ENCODE measurements at places on chromosomes 11 and 22.
A peak's percentile ranks its signal among the peaks of the same experiment; 100 is the strongest.

- no peak for DNase-seq
Measured at GRCh38 chr11:104064034-104064630, 27.7 kb downstream of the DDI1 start.

GRCh38 chr11:58006940-58007339 lies 16.7 kb upstream of the OR9Q1 start:
- DNase-seq = peak; percentile 50

- peak; percentile 70 for DNase-seq
Measured at GRCh38 chr11:2151500-2152257, 9.3 kb downstream of the INS start.

GRCh38 chr11:129387434-129387833 lies 11.8 kb downstream of the BARX2 start:
- DNase-seq = no peak

GRCh38 chr11:72951888-72952287 lies 137.7 kb downstream of the ATG16L2 start:
- no peak for DNase-seq

- no peak for DNase-seq
Measured at GRCh38 chr11:14409891-14410290, 50.9 kb upstream of the RRAS2 start.

GRCh38 chr11:17639781-17640180 lies 79.6 kb upstream of the MYOD1 start:
- no peak for DNase-seq

GRCh38 chr22:19419464-19420178 lies 11.9 kb downstream of the HIRA start:
- DNase-seq = no peak

DNA sequence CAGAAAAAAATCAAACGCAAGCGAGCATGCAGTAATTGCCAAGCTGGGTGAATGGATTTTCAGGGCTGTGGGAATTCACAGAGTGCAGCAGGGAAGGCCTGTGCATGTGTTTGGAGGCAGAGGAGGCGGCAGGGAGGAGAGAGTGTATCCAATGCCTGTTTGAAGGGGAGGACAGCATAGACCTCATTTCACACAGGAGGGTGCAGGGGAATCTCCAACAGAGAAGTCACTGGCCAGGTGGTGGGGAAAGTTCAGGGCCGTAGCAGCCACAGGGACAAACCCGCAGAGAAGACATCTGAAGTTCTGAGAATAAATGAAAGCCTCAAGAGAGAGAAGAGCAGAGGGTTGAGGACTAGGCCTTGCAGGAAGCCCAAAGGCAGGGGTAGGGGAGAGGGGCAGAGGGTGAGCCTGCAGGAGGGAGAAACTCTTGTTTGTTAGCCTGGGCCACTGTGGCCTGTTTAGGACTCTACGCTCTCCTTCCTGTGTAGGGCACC lies 19.2 kb upstream of the KDM2A start:
- no peak for DNase-seq

DNA sequence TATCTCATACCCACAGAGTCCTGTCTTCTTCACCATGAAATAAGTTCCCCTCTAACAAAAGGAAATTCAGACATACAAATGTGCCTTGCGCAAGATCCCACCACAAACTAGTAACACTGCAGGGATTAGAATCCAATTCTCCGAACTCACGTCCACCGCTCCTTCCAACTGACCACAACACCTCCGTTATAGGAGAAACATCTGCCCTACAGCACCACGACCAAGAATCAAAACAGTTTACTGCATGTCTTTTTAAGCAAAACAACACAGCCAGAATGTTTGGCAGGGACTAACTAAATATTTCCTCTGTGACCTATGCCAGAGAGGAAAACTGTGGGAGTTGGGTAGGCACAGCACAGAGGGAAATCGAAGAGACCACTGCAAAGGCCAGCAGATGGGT lies 72.7 kb upstream of the AKIP1 start:
- DNase-seq = peak; percentile 85

DNA sequence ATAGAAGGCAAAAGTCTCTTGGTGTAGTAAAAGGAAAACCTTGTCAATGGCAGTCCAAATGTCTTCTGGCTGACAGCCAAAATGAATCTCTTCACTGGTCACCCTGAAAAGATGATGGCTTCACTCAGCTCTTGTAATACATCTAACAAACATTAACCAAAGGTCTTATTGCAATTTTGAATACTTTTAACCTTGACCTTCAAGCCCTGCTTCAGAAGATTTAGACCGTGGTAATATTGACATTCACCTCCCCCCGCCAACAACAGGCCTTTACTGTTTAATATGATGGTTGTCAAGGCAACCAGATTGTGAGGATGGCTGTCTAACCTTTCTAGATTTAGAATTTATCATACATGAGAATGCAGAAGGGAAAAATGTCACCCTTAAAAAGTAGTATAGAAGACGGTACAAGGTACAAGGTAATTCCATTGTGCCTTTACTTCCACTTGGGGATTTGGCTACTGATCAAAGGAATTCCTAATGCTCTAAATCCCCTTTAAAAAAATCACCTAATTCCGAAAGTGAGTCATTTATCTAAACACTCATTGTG lies 342.3 kb downstream of the LARGE1 start:
- DNase-seq = no peak

DNA sequence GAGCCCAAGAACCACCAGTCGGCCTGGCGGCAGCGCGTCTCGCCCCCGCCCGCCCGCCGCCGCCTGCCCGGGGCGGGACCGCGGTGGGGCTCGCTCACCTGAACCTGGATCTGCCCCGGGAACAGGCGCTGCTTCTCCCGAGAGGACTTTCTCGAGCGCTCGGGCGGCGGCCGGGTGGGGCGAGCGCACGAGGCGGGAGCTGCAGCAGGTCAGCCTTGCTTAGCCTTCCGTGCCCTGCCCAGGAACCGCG lies 133 bp downstream of the MYH9 start:
- DNase-seq = no peak

DNA sequence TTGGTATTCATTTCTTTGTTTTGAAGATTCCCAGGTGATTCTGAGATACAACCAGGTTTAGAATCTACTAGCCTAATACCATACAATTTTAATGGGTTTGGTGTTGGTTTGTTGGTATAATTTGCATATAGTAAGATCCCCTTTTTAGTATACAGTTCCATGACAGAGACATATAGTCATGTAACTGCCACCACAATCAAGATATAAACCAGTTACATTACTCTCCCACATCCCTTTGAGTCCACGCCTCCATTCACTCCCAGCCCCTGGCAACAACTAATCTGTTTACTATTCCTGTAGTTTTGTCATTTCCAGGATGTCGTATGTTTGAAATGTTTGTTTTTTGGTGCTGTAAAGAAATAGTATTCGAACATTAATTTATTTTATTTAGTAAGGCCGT lies 4.3 kb downstream of the ASRGL1 start:
- DNase-seq = no peak

DNA sequence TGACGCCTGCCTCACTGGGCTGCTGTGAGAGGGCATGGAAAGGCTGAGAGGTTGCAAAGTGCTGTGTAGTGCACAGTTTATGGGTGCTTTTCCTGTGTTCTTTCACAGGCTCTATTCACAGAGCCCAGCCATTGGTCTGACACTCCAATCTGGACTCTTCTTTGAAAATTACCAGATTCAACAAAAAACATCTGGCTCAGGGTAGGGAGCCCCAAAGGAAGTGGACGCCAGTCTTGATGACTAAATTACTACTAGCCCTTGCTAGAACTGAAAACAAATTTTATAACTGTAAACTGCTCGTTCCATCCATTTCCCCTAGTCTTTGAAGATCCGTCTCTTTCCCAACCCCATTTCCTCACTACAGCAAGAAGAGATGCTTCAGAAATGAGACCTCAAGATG lies 178.6 kb downstream of the TENM4 start:
- no peak for DNase-seq

- DNase-seq = no peak
Measured at GRCh38 chr11:66118847-66119246, 48.8 kb downstream of the PACS1 start.

GRCh38 chr11:31326470-31327148 lies 42.9 kb downstream of the DCDC1 start:
- DNase-seq = no peak

DNA sequence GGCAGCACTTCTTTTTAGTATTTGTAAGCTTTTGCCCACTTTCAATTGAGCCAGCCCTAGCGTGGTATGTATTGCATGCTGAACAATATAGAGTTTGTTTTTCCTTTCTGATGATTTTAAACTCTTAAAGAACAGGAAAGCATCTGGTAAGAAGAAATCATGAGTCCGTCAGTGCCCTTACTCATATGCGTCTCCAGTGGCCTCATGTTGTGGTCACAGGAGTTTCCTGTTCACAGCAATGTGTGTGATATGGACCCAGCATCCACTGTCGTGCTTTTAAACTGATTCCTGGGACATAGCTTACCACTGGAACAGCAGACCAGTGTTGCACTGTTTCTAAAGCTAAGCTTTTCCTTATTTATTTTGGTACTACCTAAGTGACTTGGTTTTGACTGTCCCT lies 40.1 kb downstream of the BID start:
- DNase-seq = peak; percentile 42

DNA sequence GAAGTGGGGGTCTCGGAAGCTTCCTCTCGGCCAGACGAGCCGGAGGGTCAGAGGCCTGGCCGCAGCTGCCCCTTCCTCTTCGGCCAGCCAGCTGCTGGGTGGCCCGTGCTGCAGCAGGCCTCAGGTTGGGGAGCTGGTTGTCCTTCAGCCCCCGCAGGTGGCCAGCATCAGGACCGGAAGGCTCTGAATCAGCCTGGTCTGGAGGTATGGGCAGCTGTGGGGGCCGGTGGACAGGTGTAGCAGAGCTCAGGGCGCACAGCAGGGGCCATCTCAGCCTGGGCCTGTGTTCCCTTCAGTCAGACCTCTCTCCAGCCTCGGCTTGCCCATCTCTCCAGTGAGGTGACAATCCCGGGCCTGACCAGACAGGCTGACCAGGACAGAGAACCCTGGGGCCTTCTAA lies 13.9 kb upstream of the TBX1 start:
- DNase-seq = no peak

- DNase-seq = peak; percentile 81
Measured at GRCh38 chr22:35900483-35901168, 128.0 kb downstream of the RBFOX2 start.

- no peak for DNase-seq
Measured at GRCh38 chr11:15471048-15471894, 356.5 kb downstream of the INSC start.

DNA sequence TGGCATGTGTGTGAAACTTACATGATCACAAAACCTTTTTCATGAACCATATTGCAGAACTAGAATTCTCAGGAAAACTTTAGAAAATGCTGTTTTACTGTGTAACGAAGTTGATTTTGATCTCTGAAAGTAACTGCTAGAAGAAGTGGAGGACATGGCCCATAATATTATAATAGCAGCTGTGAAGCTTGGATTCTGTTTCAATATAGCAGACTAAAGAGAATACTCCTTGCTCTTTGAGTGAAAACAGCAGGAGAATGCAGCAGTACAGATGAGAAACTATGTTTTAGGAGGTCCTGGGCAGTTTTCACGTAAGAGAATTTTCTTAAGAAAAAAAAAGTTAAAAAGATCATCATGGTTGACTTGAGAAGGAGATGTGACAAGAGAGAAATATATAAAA lies 76.7 kb upstream of the POU2AF2 start:
- DNase-seq = no peak

GRCh38 chr11:128941573-128942271 lies 949 bp downstream of the TP53AIP1 start:
- no peak for DNase-seq

GRCh38 chr11:85680897-85681296 lies 5.1 kb downstream of the CCDC89 start:
- DNase-seq = no peak

GRCh38 chr11:17169876-17170275 lies 37.9 kb downstream of the PIK3C2A start:
- no peak for DNase-seq

DNA sequence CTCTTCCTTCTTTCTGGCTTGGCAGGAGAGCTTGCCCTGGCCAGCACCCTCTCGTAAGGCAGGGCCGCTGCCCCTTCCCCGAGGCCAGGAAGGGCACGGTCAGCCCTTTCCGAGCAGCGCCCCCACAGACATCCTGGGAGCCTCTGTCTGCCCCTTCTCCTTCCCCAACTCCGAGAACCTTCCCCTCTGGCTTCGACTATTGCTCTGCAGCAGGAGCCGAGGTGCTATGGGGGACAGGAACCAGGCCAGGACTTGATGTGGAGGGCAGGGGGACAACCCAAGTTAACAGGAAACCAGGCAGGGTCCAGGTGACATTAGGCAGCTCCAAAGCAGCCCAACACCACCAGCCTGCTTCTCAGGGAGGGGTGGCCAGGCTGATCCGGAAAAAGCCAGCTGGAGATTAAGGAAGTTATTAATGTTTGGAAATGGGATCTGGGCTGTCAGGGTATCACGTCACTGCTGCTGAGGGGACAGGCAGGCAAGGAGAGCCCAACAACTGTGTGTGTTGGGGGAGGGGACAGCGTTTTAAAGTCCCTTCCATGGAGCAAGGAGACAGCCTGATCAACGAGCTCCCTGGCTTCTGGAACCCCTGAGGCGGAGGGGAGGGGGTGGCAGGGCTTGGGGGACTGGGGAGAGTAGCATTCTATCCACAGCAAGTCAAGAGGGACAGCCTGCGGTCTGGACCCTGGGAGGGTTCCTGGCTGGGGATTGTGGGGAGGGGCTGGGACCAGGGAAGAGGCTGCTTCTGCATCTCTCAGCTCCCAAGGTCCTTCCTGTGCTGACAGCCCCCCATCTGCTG lies 27.3 kb downstream of the SYT7 start:
- DNase-seq = no peak

GRCh38 chr11:24206030-24206429 lies 290.8 kb upstream of the LUZP2 start:
- no peak for DNase-seq

- DNase-seq = no peak
Measured at GRCh38 chr11:129790106-129790505, 25.5 kb upstream of the TMEM45B start.

DNA sequence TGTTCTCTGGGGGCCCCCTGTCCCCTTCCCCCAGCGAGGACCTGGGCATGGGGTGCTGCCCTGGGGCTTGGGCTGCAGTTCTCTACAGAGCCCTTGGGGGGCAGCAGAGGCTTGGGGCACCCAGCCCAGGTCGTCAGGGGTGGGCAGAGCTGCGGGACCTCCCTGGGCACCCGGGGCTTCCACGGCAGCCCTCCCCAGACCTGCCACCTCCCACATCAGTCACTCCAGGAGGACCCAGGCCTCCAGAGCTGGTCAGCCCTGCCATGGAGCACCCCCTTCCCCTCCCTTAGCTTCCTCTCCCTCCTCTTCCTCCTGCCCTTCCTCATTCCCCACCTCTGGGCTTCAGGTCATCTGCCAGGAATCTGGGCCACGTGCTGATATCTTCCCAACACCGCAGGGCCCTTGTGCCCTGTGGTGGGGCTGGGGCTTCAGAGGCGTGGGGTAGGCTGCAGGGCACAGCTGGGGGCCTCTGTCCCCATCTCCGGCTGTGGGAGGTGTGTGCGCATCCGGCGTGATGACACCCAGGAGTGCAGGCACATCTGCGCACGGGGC lies 5.8 kb downstream of the TSPAN4 start:
- no peak for DNase-seq
